ENCODE measurements at places on chromosomes 12 and 14.

DNA sequence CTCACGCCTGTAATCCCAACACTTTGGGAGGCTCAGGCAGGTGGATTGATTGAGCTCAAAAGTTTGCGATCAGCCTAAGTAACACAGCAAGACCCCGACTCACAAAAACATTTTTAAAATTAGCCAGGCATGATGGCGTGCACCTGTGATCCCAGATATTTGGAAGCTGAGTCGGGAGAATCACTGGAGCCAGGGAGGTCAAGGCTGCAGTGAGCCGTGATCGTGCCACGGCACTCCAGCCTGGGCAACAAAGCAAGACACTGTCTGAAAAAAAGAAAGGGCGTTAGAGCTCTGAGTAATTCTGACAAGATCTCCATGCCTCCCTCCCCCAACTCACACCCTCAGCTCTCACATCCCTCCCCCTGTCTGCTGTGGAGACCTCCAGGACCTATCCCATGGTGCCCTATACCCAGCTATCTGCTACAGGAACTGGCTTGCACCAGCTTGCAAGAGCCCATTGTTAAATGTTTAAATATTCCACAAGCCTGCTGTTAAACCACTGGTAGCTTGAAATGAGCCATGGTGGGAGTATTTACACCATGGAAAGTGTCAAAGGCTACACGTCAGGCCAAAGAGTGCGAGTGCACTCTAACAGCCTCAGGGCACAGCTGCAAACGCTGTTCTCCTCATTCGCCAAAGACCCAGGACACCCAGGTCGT, 35.1 kb upstream of the PPP2R5C start:
- no peak for DNase-seq

DNA sequence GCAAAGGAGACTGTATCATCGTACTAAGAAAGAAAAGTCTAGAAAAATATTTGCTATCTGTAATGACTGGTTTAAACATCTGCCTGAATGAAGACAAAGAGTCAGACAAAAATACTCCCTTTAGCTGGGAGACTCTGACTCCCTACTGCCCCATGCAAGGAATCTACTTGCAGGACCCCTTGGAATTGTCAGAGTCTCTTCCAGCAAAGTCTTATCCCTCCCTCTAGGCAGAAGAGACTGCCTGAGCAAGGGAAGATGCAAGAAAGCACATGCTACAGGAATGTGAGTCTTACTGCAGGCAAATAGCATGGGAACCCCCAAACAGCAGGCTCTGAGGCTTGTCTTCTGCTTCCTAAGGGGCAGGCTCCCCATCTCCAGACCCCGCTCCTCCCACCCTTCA, 154.0 kb downstream of the KCNA5 start:
- no peak for DNase-seq

GRCh38 chr12:62793256-62794217, 141.4 kb downstream of the PPM1H start:
- peak; percentile 87 for DNase-seq

DNA sequence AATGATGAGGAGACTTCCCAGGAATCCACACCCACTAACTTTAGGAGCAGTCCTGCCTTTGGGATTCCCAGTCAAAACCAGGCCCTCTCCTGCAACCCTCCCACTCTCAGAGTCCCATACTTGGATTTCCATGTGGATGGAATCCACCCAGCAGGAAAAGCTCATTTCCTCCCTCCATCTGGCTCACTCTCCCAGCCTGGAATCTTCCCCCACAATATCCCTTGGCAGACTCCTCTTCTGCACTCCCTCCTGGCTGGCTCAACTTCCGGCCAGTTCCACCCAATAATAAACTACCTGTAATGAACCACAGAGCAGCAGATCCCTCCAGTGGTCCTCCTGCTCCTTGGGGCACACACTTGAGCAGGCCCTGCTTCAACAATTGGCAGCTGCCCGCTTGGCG, 102.8 kb upstream of the EGLN3 start:
- DNase-seq = no peak

GRCh38 chr12:513446-513845, 53.7 kb downstream of the B4GALNT3 start:
- no peak for DNase-seq

DNA sequence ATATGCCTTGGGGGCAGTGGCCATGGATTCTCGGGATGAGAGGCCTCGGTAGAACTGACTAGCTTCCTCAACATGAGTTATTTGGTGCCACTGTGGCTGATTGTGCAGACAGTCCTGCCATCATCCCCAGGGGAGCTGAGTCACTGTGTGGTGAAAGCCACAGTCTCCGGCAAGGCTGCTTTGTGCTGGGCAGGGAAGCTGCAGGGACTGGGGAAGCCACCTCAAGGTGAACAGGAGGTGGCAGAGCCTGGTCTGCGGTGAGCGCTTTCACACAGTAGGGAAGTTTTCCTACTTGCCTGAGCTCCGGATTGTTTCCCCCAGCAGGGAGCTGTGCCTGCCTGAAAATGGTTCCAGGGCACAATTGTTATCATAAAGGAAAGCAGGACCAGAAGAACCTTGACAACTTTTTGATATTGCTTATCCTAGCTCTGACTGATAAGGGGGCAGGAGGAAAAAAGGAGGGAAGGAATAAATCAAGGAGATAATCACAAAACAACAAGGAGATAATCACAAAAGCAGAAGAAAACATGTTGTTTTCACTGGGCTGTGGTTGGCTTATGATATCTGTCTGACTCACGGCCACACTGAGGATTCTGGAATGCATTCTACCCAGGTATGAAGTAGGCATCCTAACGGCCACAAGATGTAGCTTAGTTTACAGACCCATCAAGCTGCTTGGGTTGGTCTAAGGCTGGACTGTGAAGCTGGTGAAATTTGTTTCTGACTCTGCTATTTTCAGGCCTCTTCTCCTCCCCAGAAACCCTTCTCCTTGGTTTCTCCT, 32.2 kb upstream of the GNG2 start:
- peak; percentile 81 for DNase-seq

GRCh38 chr12:101493556-101493955, 18.4 kb downstream of the SPIC start:
- DNase-seq = no peak

DNA sequence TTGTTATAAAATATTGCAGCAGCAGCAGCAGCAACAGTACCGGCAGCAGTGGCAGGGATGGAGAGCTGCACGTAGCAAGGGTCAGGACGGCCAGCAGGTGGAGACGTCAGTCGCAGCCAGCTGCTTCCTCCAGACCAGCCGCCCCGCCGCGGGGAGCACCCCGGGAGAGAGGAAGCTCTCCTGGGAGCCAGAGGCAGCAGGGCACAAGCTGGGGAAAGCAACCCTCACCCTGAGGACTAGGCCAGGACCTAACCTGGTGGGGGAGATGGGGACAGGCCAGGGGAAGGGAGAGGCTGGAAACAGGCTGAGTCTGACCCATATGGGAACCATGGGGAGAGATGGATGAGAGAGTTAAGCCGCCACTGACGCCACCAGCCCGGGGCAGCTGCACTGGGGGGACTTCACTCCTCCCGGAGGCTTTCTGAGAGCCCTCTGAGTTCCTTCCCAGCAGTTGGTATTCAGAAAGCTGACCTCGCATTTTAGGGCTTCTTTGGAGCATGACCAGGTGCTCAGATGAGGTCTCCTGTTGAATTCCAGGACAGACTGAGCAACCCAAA, 56.3 kb downstream of the SPTB start:
- peak; percentile 76 for DNase-seq

DNA sequence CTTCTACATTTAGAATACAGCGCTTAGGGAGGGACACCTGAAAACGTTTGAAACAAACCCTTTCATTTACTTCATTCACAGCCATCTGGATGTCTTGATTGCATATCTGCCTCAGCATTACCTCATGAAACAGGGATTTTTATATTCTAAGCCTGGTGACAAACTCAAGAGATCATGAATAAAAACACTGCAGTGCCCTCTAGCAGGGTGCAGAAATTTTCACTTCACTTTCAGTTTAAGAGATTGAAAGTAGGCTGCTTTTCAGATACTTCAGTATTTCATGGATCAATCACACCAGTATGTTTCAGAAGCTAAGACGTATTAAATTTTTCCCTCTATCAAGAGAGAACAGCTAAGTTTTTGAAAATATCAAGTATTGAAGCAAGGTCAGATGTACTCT, 467.8 kb downstream of the MDGA2 start:
- DNase-seq = no peak

GRCh38 chr14:61140872-61141271, 140.3 kb downstream of the TMEM30B start:
- no peak for DNase-seq

GRCh38 chr12:29081101-29081500, 68.0 kb upstream of the FAR2 start:
- DNase-seq = no peak

- peak; percentile 25 for DNase-seq
Measured at GRCh38 chr14:50059763-50060616, 56.4 kb downstream of the VCPKMT start.

DNA sequence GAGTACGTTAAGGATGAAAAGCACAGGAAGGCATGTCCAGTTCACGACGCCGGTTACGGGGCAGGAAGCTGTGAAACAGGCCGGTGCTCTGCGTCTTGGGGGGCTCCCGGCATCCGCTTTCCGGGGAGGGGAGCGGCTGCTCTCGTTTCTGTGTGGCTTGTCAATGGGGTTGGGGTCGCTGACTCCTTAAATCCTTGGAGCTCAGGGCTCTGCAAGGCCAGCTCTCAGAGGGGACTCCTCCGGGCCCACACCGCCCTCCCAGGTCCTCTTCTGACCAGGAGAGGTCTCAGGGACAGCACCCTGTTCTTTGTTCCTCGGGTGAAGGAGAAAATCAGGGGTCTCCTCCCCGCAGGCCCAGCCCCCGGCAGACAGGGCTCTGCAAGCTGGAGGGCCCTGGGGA, 78.1 kb downstream of the GALNT9 start:
- DNase-seq = no peak

- no peak for DNase-seq
Measured at GRCh38 chr14:105358140-105358846, 40.0 kb upstream of the TEX22 start.

- DNase-seq = no peak
Measured at GRCh38 chr14:100117633-100118395, 41.6 kb downstream of the DEGS2 start.
